ENCODE measurements at places on chromosomes 1 and 21.
A peak's percentile ranks its signal among the peaks of the same experiment; 100 is the strongest.

GRCh38 chr1:239817276-239817675 lies 274.4 kb upstream of the FMN2 start:
- DNase-seq: no peak

DNA sequence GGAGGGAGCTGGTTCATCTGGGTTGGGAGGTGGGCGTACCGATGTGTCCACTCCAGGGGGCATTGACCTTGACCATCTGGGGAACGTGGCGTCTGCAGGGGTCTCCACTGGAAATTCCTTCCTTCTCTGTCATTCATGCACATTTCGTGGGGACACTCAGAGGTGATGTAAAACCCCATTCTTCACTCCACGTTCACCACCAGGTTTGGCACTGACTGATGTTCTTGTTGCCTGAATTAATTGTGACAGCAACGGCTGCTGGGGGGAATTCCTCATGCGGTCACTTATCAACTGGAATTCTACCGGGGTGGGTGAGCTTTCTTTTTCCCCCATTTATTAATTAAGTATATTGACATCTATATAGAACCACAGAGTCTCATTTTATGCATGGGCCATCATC lies 18.1 kb upstream of the POFUT2 start:
- no peak for DNase-seq

GRCh38 chr1:60262701-60263100 lies 189.1 kb upstream of the C1orf87 start:
- no peak for DNase-seq

DNA sequence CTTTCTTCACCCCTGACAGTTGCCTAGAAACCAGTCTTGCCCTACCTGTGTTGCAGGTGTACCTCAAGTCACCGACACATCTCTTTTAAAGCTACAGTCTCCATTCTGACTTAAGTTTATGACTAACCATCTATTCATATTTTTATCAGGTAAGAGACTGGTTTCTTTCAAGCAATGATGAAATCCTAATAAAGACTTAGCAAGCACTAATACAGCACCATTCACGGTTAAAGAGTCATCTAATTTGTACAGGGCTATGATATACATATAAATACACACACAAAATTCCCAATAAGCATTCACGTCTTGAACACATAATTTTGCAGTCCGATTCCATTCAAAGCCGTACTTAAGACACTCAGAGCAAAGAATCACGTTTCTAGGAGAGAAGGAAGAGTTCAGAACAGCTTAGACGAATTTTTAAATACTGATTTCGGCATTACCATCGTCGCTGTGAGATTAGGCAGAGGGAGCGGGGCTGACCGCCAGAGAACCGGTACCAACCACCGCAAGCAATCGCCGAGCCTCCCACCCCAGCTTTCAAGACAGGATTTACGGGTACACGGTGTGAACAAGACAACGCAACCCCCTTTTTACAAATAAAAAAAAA lies 943 bp downstream of the ERRFI1 start:
- DNase-seq: no peak

GRCh38 chr1:91803847-91804545 lies 82.0 kb downstream of the TGFBR3 start:
- DNase-seq: peak; percentile 91

- no peak for DNase-seq
Measured at GRCh38 chr21:34992736-34993398, 56.2 kb downstream of the RUNX1 start.

DNA sequence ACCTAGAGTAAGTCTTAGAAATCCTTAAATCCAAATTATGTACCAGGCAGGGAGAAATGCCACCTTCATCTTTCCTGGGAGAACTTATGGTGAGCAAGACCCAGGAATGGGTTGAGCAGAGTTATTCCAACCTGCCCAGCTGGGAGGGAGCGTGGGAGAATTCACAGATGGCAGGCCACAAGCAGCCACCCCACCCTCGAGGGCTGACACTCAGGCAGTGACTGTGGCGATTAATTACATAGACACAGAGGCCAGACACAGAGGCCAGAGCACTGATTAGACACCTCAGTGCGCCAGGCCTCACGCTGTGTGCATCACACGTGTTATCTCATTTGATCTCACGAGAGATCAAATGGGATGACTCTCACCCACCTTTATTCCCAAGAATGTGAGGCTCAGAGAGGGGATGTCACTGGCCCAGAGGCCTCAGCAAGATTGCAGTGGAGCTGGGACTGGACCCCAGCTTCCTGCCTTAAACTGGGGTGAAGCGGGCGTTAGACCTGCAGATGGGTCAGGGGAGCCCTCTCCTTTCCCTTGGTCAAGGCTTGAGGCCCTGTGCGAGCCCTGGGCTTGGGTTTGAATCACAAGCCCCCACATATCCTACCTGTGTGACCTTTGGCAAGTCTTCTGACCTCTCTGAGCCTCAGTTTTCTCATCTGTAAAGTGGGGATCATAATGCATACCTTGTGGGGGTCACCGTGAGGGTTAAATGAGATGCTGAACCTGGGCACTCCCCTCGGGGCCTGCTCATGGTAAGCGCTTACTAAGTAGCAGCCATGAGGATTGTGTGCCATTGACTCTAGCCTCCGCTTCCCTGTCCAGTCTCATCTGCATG lies 28.8 kb upstream of the PADI4 start:
- no peak for DNase-seq

- DNase-seq: no peak
Measured at GRCh38 chr1:112542206-112542973, 33.6 kb downstream of the WNT2B start.

DNA sequence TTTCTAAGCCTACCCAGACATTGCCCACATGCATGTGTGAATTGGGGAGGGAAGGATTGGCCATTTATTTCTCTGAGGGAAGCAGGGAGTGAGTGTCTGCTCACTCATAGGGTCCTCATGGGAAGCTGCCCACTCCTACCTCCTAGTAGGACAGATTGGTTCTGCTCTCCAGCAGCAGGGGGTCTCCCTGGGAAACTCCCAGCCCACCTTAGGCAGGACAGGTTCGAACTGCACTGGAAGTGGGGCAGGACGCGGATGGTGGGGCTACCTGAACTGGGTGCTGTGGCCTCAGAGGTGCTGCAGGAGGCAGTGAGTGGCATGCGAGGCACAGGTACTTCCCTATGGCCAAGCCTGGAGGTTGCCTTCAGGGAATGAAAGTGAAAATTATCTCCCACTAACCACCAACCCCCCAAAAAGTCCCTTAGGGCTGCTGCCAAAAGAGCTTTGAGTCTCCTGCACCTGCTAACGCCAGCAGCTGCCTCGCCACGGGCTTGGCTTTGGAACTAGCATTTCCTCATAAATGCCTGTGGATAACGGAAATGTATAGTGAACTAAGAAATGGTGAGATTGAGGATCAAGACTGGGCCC lies 157.0 kb upstream of the COA6 start:
- DNase-seq: no peak

DNA sequence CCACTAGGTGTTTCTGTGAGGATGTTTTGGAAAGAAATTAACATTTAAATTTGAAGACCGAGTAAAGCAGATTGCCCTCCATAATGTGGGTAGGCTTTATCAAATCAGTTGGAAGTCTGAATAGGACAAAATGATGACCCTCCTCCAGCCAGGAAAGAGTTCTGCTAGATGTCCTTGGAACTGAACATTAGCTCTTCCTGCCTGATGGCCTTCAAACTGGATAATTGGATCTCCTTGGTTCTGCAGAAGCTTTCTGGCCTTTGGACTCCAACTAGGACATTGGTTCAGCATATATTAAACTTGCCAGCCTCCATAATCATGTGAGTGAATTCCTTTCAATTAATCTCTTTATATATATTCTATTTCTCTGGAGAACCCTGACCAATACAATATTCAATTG lies 4.4 kb upstream of the GLRX2 start:
- DNase-seq: no peak

GRCh38 chr1:3060127-3060526 lies 8.9 kb upstream of the PRDM16 start:
- no peak for DNase-seq

GRCh38 chr1:203769505-203770343 lies 4.7 kb downstream of the LAX1 start:
- DNase-seq: no peak

DNA sequence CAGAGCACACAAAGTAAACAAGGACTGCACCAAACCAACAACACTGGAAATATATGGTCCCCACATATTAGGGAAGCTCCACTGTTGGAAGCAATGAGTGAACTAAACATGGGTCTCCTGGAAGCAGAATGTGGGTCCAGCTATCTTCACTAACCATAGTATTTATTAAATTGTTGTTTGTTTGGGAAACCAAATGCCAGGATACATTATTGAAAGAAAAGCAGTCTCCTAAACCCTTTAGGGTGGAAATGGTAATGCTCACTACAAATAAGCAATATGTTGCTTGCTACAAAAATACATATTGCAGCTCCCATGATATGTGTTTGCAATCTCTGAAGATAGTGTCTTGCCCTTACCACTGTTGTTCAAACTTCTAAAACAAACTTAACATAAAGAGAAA lies 2.2 kb downstream of the NEGR1 start:
- no peak for DNase-seq

DNA sequence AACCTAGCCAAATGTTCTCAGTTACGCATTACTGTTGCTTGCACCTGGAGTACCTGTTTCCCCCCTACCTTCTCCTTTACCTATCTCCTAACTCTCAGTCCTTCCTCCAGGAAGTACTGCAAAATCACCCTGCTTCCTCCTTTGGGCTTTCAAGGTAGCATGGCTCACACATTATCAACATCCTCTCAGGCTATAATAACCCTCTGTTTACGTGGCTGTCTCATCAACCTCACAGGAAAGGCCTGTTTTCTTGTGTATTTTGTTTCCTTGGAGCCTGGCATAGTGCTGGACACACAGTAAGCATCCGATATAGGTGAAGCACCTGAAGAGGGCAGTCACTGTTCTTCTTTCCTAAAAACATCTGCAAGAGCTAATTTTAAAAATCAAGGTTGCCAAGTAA lies 32.7 kb upstream of the ANGPTL7 start:
- no peak for DNase-seq

- no peak for DNase-seq
Measured at GRCh38 chr1:36085126-36085525, 1.2 kb downstream of the TEKT2 start.

- DNase-seq: no peak
Measured at GRCh38 chr1:48936436-48936835, 159.7 kb upstream of the BEND5 start.

DNA sequence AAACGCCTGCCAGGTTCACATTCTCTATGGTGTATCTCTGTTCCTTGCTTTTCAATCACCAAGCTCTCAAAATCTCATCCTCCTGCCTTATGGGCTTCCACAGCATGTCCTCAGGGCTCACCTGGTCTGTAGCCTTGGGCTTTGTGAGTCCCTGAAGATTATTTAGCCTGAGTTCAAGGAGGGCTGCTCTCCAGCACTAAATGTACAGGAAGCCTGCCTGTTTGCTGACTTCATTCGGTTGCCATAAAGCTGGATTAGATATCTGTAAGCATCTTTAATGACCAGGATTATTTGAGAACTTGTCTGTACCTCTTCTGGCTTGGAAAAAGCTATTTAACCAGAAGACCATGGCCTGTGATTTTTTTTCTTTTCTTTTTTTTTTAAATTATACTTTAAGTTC lies 6.9 kb upstream of the REG4 start:
- no peak for DNase-seq

DNA sequence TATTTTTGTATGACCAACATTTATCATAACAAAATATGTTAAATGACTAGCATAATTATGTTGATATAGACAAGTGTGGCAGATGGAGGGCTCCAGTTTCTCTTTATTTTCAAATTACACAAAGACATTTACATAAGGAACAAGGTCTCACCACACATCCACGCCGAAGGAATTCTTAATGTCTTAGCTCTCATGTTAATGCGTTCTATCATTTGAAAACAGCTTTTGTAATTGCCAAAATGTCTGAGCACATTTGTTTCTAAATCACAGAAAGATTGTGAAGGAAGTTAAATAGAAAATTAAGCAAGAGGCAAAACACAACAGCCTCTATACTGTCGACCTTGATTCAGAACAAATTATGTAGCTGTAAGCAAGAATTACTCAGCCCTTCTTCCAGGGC lies 223.0 kb upstream of the NR5A2 start:
- DNase-seq: no peak

- no peak for DNase-seq
Measured at GRCh38 chr1:95246511-95246910, 12.5 kb downstream of the RWDD3 start.

DNA sequence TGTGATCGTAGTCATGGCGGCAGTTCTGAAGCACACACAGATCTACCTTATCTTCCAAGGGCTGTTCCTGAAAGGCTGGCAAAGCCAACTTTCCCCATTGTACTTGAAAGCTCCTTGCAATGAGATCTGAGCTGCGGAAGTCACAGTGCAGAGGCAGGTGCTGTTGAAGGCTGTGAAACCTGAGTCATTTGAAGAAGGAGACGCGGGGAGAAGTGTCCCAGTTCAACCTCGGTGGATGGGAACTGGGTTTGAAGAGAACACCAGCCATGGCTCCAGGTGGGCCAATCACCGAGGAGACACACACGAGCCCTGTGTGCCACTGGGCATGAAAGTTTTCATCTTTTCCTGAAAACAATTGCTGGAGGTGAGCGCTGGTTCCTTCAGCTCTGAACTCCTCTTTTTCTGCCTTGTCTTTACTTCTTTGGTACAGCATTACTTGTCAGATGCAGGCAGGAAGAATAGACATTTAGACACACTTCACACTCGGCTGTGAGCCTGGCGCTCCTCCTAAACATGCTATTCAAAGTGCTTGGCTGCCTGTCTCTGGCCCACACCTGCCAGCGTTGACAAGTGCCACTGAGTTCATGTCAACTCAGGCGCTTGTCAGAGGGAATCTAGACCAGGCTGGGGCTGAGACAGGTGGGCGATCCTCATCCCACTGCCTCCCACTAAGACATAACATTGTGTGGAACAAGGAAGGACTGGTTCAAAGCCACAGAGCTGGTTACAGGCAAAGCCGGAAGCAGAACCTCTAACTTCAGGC lies 25.7 kb upstream of the PDE9A start:
- DNase-seq: no peak

DNA sequence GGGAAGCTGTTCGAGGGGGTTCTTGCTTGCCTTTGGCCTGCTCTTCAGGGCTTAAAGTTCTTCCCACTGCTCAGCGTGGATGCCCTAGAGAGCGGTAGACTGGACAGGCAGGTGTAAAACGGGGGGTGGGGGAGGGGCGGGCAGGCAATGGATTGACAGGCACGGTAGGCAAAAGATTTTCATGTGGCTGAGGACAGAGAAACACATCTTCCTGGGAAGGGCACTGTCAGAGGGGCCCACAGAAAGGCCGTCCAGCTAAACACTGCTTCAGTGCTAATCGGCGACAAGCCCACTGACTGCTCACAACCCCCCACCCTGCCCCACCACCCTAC lies 412 bp downstream of the ABCA4 start:
- no peak for DNase-seq

GRCh38 chr1:169904834-169905233 lies 11.1 kb upstream of the SCYL3 start:
- no peak for DNase-seq

DNA sequence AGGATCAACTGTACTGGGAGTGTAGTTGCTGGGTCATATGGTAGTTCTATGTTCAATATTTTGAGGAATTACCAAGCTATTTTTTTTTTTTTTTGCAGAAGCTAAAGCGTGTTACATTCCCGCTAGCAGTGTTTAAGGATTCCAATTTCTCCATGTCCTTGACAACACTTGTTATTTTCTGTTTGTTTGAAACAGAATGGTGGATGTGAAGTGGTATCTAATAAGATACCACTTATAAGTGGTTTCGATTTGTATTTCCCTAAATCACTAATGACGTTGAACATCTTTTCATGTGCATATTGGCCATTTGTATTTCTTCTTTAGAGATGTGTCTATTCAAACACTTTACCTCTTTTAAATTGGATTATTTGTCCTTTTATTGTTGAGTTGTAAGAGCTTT lies 112.2 kb downstream of the DISP1 start:
- DNase-seq: no peak

GRCh38 chr1:209218981-209219380 lies 364.5 kb upstream of the CAMK1G start:
- no peak for DNase-seq

- DNase-seq: peak; percentile 20
Measured at GRCh38 chr1:32263744-32264143, 12.7 kb downstream of the LCK start.

Data from CD4-positive, alpha-beta T cell treated with Interleukin-2 at 100 ng/mL for 4 hours (primary cell).